ENCODE measurements at places on chromosomes 2 and 18. TPM values are rescaled to one million over a fixed set of nuclear protein-coding genes. Genes with fewer than 3 reads are reported as not detected.

DNA sequence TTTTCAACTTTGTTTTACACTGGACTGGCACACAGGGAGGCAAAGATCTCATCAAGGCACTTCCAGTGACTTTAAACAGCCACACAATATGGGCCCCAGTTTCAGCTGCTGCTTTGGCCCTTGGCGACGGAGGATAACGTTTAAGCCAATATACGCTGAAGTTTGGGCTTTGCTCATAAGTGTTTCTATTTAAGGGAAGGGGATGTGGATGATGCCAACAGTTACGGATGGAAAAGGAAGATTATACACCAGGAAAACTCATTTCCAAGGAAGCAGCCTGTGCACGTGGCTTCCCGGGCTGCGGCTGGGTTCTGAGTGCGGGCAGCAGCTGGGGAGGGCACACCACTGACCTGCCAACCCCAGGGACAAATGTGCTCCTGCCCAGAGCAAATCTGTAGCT, 151.1 kb downstream of the SH3BP4 start:
- no peak for DNase-seq

DNA sequence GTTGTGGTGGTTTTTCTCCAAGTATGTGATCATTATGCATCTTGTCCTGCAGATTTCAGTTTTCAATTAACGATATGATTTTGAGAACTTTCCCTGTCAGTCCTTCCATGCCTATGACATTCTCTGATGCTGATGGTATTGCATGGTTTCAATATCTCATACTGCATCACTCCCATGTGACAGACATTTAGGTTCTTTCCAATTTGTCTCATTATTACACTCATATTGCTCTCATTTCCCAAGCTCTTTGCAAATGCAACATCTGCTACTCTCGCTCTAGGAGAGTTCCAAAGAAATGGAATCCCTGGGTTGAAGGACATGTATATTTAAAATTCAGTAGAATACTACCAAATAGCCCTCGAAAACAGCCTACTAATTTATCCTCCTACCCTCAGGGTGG, 125.5 kb downstream of the MARCHF4 start:
- no peak for DNase-seq

- no peak for DNase-seq
Observed at GRCh38 chr2:224682134-224682533, 34.0 kb downstream of the CCDC195 start.

CLASP1 gene
- 50.6 TPM for total RNA-seq

PSD4 gene
- 2.6 TPM for total RNA-seq

EFEMP1 gene
- total RNA-seq: 155 TPM
